ENCODE measurements at places on chromosomes 5 and 9.

- no peak for DNase-seq
Observed at GRCh38 chr5:35478856-35479682, 138.6 kb upstream of the SPEF2 start.

DNA sequence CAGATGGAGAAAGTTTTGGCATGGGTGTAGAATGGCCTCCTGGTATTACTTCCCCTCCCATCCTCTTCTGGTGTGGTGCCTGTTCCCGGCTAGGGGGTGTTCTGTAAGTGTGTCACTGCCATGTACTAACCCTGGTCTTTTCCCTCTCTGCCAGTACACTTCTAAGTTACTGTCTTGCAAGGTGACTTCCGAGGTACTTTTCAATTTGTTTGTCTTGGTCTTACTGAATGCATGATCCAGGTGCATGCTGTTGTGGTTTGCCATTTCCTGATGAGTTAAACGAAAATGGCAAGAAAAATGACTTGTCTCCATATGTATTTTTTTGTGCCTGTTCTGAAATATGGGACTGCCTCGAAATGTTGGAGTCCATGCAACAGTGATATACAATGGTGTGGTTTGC lies 46.0 kb downstream of the C9orf152 start:
- DNase-seq = no peak

DNA sequence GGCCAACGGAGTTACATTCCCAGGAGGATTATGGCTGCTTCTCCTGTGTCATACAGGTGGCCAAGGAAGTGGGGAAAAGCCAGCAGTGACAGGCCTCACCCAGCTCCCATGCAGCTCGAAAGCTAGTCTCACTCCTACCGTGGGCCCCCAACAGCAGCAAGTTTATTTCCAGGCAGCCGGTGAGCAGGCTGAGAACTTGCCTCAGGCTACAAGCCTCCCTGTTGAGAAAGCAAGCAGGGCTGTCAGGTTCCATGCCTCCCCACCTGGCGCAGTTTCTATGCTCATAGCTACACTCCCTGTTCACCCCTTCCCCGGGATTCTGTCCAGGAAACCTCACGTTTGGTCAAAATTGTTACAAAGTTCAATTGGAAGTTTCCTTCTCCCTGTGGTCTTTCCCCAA lies 27.5 kb upstream of the DNAH5 start:
- no peak for DNase-seq

DNA sequence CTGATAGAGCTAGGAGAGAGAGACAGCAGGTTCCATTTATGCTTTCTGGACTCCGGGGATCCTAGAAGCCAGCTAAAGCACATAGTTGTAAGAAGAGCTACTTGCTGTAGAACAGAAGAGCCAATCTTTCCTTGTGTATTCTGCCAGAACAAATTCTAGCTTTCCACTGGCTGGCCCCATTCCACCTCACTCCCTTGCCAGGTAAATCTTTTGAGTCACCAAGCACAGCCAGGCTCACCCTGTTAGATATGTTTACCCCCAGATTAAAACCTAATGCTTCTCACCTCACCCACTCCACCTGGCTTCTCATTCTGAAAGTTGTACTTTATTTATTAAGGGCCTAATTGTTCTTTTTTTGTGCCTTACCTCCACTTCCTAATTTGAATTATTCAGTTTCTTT lies 48.9 kb upstream of the CHD1 start:
- DNase-seq = no peak

DNA sequence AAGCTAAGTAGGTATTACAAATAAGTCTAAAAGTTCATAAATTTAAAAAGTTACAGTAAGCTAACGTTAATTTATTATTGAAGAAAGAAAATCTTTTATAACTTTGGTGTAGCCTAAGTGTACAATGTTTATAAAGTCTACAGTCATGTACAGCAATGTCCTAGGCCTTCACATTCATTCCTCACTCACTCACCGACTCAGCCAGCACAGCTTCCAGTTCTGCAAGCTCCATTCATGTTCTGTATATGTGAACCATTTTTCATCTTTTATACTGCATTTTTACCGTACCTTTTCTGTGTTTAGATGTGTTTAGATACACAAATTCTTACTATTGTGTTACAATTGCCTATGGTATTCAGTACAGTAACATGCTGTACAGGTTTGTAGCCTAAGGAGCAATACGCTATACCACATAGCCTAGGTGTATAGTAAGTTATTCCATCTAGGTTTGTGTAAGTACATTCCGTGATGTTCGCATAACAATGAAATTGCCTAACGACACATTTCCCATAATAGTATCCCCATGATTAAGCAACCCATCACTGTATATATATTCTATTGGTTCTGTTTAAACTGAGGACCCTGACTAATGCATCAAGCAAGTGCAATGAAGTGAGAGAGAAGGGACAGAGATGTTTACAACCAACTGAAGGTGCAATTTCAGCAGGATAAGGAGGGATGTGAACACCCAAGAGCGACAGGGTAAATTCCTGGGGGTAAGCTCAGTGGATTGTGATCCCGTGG lies 88.9 kb upstream of the TRIO start:
- DNase-seq = no peak

- DNase-seq = no peak
Observed at GRCh38 chr5:170743876-170744212, 39.7 kb upstream of the GABRP start.

GRCh38 chr5:77230727-77231470 lies 20.4 kb downstream of the PDE8B start:
- no peak for DNase-seq

DNA sequence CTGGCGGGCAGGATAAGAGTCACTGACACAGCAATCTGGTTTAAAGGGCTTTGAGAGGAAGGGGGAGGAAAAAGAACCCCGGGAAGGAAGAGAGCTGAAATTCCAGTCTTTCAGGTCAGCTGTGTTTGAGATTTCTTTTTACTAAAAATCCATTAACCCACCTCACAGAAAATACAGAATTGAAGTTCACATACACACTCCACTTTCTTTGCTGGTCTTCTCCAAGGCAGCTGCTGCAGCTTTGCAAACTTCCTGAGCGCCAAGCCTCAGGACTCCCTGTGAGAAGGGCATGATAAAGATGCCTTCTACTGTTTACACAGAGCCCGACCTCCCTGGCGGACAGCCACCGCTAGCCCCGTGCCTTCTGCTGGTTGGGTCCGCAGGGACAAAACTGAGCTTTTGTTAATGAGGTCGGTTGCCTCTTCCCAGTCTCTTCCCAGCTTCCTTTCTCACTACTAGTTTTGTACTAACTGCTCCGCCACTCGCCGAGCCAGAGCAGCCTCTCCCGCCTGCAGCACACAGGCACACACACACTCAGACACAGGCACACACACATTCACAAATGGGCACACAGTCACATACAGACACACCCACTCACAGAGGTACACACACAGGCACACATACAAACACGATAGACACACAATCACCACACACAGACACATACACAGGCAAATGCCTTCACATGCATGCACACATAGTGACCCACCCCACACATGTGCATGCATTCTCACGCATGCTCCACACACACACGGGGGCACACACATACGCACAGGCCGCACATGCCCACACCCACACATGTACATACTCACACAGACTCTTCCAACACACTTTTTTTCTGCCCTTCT lies at the start of gene FREM1:
Gene FREM1 (minus strand): TSS at position 468 of the 845 bp plus-strand sequence. CDS start 41,451 bp downstream, outside the sequence.
- no peak for DNase-seq

DNA sequence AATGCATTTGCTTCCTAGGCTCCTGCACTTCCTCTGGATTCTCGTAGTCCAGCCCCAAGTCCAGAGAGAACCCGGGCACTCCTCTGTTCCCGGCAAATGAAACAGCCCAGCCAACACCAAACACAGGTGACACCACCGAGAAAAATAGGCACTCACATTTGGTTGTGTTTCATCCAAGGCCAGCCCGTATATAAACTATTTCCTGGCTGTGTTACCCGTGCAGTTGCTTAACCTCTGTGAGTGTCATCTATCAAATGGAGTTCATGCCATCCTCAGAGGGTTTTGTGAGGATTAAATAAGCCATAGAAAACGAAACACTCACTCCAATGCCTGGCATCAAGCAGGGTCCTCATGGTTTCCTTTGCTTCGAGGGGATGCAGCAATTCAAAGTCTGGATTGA lies 115.2 kb downstream of the BOD1 start:
- DNase-seq = no peak

GRCh38 chr9:90880669-90881068 lies 79.0 kb downstream of the SYK start:
- DNase-seq = no peak

DNA sequence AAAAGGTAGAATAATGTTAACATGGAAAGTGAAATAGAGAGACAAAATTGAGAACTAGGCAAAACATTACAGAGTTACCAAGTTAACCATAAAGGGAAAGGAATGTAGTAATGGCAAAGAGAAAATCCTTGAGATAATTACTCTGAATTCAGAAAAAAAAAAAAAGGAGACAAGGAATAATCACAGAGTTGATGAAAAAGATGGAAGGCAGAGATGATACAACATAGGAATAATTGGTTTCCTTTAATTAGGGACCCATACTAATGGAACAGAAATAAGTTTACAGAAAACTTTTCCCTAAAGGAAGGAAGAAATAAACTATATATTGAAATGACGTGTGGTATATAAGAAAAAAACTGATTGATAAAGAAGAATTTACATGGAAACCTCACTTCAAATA lies 254.1 kb upstream of the FBXL7 start:
- DNase-seq = no peak

DNA sequence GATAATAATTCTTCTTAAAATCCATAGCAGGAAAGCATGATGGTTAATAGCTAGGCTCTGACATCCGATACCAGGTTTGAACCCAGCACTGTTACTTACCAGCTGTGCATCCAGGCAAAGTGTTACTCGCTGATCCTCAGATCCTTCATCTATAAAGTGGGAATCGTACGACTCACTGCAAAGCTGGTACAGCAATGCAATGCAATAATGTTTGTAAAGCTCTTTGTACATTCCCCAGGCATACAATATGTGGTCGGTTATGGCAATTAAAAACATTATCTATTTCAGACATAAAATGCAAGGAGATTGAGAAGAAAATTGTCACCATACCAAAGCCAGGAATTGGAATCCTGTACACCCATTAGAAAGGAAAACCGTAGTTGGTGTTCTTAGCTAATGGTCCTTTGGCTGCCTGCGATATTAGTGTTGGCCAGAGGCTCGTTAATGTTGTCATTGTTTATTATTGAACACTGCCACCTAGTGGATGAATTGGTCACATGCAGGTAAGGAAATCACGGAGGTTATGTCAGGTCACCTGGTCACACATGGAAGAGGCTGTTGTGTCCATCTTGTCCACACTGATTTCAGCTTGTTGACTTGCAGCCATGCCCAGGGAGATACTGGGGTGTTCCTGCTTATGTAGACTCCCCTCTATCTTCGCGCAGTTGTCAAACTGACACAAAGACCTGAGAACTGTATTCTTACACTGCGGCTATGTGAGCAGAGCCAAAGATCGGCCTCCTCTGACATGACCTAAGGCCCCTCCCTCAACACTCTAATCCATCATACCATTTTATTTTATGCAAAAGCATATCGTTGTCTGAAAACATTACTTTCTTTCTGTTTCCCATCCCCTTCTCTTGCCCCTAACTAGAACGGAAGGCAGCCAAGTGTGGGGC lies 87.5 kb upstream of the PPP2R2B start:
- DNase-seq = peak; percentile 13

All from stimulated activated CD4-positive, alpha-beta T cell treated with anti-CD3 and anti-CD28 coated beads, TNF-alpha, amount 100 ng/mL, for 4 hours (primary cell).